ENCODE measurements at places on chromosomes 2 and 18.

DNA sequence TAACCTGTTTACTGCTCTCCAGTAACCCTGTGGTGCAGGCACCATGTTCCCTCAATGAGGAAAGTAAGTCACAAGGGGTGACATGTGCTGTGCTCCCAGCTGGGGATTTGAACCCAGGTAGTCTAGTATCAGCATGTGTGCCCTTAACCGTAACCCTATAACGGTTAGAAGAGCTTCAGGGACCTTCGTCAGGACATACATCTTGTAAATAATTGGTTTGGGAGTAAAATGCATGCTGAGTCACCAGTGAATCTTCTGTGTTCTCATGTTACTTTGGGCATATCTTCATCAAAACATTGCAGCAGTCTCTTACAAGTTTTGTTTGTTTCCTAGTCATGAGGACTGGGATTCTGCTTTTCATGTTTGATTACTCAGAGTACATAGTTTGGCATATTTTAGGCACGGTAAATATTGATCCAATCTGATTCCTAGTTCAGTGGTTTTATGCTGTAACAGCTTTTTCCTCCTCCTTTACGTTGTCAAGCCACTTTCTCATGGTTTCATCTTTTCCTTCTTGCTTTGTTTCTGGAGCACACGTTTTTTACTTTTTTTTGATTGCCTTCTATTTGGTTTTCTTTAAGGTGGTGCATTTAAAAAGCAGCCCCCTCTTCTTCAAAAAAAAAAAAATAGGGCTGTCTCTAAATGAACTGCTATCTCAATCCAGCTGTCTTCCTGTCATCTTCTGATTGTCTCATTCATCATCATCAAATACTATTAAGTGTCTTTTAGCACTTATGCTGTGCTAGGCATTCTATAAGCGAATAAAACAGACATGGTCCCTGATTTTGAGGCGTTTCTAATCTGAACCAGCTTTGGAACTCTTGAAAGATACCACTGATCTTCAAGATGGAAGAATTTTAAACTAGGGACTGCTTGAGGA lies 50.4 kb downstream of the CLIP4 start:
- DNase-seq: no peak

GRCh38 chr2:52613064-52613463 lies 1154.5 kb upstream of the CHAC2 start:
- no peak for DNase-seq

- no peak for DNase-seq
Observed at GRCh38 chr2:110819711-110820110, 87.3 kb downstream of the ACOXL start.

- DNase-seq: no peak
Observed at GRCh38 chr2:128605931-128606330, 287.3 kb upstream of the HS6ST1 start.

- peak; percentile 69 for DNase-seq
Observed at GRCh38 chr2:26144953-26145680, 27.8 kb upstream of the GAREM2 start.

- DNase-seq: no peak
Observed at GRCh38 chr2:208046686-208047085, 21.4 kb upstream of the PLEKHM3 start.

DNA sequence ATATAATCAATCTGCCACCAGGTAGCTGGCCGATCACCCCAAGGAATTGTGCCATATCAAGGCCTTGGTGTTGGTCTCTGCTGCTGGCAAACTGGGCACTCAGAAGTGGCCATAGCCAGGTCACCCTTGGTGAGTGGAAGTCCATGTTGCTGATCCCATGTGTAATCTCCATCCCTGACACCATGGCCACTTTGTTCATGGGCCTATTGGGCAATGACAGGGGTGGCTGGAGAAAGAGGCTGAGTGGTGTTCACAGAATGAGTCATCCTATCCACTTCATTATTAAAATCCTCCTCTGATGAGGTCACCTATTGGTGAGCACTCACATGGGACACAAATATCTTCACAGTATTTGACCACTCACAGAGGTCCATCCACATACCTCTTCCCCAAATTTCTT lies 26.7 kb upstream of the CD226 start:
- no peak for DNase-seq

DNA sequence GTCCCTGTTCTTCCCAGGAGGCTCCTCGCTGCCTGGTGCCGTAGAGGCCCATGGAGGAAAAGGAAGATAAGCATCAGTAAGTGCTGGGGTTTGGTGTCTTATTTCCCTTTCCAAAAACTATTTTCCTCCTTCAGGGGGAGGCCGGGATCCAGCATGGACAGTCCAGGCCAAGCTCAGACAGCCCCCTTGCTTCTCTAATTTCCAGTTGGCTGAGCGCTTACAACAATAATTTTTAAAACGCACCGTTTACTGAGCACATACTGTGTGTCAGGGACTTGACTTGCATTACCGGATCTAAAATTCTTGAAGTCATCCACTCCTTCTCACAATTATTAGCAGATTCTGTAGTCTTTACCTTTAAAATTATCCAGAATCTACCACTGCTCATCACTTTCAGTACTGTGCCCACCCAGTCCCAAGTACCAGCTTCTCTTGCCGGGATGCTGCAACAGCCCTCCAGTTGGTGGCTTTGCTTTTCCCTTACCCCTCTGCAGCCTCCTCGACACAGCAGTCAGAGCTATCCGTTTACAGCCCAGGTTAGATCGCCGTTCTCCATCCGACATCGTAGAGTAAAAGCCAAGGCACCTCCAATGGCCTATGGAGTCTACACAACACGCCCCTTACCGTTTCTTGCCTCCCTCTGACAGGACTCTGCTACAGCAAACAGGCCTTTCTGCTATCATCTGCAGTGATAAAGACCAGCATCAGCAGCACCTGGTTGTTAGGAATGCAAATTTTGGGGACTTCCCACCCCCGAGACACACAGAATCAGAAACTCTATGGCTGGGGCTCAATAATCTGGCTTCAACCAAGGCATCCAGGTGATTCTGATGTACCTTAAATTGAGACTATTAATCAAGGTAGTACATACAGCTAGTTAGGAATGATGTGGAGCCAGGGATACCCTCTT lies 75.2 kb upstream of the TSPYL6 start:
- DNase-seq: no peak

DNA sequence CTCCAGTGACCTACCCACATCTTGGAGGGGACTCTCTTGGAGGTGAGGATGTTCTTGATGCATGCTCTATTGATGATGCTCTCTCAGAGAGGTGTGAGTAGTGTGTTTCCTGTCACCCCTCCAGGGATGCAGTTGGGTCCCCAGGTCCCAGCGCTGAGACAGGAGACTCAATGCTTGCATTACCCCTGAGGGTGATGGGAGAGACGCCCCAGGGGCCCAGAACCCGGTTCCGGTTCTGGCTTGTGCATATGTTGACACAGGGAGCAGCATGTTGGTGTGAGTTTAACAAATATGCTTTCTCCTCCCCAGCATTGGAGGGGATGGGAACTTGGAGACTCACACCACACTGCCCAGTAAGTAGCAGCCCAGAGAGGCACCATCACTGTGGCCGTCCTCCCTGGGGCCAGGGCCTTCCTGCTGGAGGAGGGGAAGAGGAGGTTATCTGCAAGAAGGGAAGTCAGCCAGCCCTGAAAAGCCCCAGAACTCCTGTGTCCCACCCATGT lies 124.5 kb downstream of the PLB1 start:
- no peak for DNase-seq

DNA sequence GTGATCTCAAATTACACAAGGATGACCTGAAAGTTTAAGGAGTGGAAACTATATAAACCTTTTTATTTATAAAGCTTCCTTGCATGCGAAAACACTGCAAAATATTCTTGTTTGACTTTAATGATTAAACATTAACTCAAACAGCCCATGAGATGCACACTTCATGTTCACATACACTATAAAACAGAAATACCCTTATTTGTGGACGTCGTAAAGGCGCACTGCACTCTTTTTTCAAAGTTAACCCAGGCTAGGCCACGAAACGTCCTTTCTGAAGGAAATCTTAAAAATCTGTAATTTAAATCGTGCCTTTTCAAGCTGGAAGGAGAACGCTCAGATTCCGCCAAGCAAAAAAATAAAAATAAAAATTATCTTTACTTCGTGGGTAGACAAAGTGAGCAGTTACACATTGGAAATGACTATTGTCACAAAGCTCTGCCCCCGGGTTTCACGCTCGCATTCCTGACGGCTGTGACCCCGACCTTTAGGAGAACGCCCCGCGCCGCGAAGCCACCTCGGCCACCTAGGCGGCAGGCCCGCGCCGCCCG lies 728 bp downstream of the FAM168B start:
- peak; percentile 15 for DNase-seq

- no peak for DNase-seq
Observed at GRCh38 chr2:240455272-240455646, 19.8 kb downstream of the GPC1 start.

GRCh38 chr2:64873472-64873924 lies 115.7 kb upstream of the SLC1A4 start:
- peak; percentile 66 for DNase-seq

GRCh38 chr2:100601661-100602060 lies 38.9 kb downstream of the PDCL3 start:
- DNase-seq: no peak

DNA sequence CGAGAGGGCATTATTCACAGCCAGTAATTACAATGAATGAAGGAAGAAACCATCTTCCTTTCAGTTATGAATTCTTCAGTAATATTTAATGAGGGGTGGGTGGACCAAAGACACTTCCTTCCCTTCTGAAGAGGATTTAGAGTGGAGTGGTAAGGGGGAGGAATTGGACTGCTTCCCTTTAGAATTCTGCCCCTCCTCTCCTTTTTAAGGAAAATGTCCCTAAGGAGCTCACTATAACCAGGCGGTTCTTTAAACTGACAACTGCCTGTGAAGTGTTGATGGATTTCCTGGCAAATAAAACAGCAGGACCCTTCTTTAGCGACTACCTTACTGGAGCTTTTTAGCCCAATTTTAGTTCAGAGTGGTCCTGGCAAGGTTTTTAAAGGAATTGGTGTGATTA lies 86.4 kb downstream of the LIMS1 start:
- no peak for DNase-seq
